Stimulated activated effector memory CD8-positive, alpha-beta T cell treated with anti-CD3 and anti-CD28 coated beads, Interleukin-12 subunit alpha, Interleukin-12 subunit beta, amount 100 ng/mL, for 72 hours (primary cell): ENCODE measurements at places on chromosomes 3 and 15.

GRCh38 chr3:73493543-73494308 lies 131.0 kb downstream of the PDZRN3 start:
- no peak for DNase-seq

DNA sequence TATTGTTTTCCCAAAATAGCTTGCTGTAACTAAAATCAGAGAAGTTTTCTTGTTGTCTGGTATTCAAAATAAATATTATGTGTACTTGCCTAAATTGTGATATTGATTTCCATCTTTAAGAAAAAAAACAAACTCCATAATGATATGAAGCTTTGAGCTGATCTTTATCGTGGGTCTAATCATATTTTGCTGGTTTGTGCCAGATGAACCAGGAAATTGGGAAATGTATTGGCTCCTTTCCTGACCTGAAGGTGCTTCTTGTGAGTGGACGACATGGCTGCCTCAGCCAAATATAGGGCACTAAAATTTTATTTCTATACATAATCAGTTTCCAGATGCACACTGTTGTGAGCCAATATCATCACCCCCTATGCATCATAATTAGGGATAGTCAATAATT lies 113.3 kb downstream of the DIPK2A start:
- DNase-seq: no peak

DNA sequence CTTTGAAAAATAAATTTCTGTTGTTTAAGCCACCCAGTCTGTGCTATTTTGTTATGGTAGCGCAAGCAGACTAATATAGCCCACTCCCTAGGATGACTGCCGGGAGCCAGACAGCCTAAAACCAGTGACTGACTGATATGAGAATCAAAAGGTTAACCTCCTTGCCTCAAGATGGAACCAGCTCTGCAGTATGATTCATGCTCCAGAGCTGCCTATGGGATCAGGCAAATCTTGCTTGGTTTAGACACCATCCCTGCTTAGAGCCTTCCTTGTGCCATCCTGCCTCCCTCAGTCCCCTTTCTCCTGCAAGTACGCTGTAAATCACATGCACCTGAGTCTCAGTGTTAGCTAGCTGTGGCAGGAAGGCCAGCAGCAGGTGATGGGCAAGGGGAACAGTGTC lies 39.3 kb downstream of the TRANK1 start:
- no peak for DNase-seq

- DNase-seq: no peak
Measured at GRCh38 chr3:137047240-137047639, 89.5 kb downstream of the IL20RB start.

- DNase-seq: peak; percentile 91
Measured at GRCh38 chr15:40044717-40045571, 6.0 kb upstream of the SRP14 start.
